ENCODE measurements at places on chromosomes 7 and 10. TPM values are rescaled to one million over a fixed set of nuclear protein-coding genes. Genes with fewer than 3 reads are reported as not detected.

RGS10 gene
- total RNA-seq, result 30.3 TPM

GRCh38 chr7:6164491-6164890 lies 107.9 kb downstream of the CYTH3 start:
- no peak for DNase-seq

DNA sequence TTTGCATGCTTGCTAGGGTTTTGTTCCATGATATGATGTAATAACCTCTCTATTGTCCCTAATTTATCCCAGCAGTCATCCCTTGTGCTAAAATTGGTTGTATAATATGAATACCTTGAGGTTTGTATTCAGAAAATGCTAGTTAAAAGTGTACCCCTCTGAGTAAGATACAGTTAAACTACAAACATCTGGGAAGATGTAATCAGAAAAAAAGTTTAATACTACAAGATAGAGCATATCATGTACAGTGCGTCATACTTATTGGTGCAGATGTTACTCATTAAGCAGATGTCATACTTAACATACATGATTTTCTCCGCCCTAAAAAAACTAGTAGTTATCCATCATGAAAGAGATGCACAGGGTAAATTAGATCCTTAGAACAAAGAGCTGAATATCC lies 336.1 kb upstream of the KCND2 start:
- no peak for DNase-seq

DNA sequence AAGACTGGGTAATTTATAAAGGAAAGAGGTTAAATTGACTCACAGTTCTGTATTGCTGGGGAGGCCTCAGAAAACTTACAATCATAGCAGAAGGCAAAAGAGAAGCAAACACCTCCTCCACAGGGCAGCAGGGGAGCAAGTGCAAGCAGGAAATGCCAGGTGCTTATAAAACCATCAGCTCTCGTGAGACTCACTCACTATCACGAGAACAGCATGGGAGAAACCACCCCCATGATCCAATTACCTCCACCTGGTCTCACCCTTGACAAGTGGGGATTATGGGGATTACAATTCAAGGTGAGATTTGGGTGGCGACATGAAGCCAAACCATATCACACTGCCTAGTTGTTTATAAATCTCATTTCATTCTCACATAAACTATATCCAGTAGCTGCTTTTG lies 28.0 kb upstream of the CPN1 start:
- DNase-seq, result no peak

- DNase-seq, result no peak
These were observed 34.0 kb downstream of the SPDYE6 start for GRCh38 chr7:102322202-102322715.

TRIM74 gene
- total RNA-seq, result not detected

DNA sequence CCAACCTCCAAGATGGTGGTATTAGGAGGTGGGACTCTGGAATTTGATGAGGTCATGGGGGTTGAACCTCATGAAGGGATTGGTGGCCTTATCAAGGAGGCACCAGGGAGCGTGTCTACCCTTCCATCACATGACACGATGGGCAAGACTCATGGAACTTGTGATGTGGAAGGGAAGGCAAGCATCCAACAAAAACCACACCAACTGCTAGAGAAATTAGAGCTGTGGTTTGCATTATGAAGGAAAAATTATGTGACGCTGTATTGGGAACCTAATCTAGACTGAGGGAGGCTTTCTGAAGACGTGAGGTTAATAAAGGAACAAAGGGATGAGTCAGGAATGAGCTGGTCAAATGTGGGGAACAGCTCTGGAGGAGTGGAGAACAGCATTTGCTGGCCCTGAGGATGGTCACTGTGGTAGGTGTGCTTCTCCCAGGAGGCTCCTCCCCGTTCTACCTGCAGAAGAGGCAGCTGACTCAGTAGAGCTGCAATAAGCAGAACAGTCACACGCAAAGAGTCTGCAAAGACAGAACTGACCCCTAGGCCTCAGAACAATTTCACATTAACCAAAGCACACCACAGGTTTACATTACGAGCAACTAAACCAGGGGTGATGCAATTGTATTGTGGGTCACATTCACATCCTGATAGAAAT lies 236.6 kb upstream of the GRB10 start:
- no peak for DNase-seq

PNLIPRP3 gene
- not detected for total RNA-seq
